ENCODE measurements at places on chromosomes 1 and 21.

GRCh38 chr1:3192361-3192760 lies 123.4 kb downstream of the PRDM16 start:
- no peak for DNase-seq

GRCh38 chr1:237779356-237779755 lies 111.4 kb downstream of the ZP4 start:
- no peak for DNase-seq

GRCh38 chr1:36352910-36353878 lies 29.7 kb upstream of the EVA1B start:
- no peak for DNase-seq

DNA sequence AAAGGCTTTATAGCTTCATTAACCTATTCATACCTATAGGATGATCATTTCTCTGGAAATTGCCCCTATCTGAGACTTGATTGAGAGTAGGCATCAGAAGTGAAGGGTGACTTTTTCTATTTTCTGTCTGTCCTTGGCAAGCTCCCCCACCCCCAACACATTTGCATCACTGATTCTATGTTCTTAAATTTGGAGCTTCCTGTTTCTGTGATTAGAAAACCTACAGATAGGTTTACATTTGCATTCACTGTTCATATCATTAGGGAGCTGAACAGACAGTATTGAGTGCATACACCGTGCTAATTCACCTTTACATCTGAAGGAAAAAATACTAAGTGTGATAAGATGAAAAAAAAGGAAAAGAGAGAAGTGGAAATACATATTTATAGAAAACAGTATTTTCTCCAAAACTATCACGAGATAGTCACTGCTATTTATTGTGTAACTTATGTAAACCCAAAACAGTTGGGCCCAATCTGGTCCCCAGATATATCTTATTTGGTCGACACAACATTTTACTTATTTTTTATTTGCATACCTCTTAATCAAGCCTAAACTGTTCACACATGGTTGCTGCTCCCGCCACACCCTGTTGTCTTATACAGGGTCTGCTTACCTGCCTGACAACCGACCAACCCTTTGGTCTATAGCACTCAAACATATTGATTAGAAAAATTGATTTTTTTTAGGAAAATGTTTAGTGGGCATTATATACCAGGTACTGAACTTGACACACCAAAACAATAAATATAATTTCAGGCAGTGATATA lies 218.8 kb downstream of the NTNG1 start:
- DNase-seq: no peak

DNA sequence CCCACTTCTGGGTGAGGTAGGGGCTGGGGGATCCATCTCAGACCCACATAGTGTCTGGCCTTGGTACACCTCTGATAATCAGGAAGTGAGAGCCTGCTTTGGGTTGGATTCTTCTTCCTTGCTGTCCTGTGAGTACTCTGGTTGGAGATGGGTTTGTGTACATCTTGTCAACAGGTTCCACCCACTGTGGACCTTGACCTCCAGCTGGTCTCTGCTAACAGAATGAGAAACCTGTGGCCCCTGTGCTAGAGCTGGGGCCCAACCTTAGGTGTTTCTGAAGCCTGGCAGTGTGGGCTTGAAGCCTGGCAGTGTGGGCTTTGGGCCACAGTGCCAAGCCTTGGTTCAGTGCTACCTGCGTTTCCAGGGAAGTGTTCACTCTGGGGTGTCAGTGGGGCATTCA lies 2.6 kb downstream of the ZBTB48 start:
- no peak for DNase-seq
